HT1080 (cell line): ENCODE measurements at places on chromosomes 12 and 14. TPM values are rescaled to one million over a fixed set of nuclear protein-coding genes. Genes with fewer than 3 reads are reported as not detected.
A peak's percentile ranks its signal among the peaks of the same experiment; 100 is the strongest.

GRCh38 chr14:32654106-32654505 is 284.6 kb upstream of the NPAS3 start:
- DNase-seq, result no peak

The IFNG gene
- not detected in 2 replicates for total RNA-seq

The TAS2R30 gene
- 0.23 and 0.27 TPM in 2 replicates for total RNA-seq

The SARNP gene
- total RNA-seq, result 70.6 and 79.4 TPM in 2 replicates

DNA sequence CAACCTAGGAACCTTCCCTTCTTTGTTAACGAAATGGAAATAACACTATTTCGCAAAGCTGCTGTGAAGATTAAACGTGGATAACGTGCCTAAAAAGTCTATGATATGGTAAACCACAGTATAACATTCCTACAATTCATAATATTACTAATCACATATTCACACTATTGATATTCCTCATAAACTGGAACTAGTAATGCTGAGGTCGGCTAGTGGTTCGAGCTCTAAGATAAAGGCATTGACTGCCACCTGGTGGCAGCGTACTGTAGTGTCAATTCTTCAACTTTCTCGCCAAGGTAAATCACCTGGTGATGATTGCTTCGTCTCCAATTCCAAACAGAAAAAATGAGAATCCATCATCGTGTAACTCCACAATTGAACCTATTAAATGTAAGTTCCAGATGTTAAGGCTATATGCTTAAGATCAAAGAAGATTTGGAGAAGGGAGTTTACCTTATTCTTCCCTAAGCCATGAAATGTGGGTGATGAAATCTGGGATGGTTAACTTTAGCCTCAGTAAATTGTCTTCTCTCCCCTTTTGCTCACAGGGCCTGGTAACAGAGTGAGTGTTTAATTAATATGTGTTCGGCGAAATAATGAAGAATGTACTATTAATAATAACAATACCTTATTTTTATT is 197.5 kb upstream of the TMEM132C start:
- peak; percentile 42 for DNase-seq

DNA sequence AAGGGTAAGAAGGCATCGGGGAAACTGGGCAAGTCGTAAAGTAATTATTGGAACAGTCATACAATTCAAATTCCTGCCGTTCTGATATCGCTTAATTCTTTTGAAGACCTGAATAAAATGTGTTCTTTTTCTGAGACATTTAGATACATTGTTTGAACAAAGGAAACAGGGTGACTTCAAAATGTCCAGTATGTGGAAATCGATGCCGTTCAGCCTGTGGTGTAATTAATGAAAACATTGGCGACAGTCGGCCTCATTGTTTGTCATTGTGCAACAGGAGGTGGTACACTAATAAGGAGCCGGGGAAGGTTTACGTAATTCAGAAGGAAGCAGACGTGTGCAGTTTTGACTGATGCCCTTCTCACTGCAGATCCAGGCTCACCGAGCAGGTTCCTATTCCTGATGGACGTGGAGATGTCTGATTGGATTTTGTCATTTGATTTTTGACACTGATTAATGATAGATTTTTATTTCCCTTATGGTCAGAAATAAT is 92.7 kb downstream of the BORCS5 start:
- no peak for DNase-seq

DNA sequence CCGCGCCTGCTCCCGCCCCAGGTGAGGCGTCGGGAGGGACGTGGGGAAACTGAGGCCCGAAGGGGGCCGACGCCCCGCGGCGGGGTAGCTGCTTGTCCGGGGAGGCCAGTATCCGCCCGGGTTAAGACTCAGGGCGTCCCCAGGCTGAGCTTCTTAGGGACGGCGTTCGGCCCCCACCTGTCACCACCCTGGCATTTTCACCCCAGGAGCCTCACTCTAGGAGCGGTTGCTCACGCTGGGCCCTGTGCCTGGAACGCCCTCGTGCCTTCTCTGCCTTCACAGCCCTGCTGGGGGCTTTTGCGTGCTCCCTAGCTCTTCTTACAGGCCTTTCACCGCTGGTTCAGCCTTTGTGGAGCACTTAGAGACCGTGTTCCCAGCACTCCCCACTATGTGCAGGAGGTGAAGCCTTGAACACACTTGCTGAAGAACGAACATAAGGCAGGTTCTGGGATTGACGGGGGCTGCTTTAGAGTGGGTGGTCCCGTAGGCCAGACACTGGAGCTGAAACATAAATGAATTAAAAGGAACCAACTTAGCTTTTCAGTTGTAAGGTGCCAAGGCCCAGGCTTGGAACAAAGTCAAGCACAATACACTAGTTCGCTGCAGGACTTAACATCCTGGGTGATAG is 601 bp downstream of the ZNF839 start:
- no peak for DNase-seq

The CPM gene
- not detected in 2 replicates for total RNA-seq

The KLHL42 gene
- total RNA-seq, result 35.2 and 48.3 TPM in 2 replicates
